Cortex of kidney (tissue), 1 donor: ENCODE measurements at places on chromosomes 5 and 9.

DNA sequence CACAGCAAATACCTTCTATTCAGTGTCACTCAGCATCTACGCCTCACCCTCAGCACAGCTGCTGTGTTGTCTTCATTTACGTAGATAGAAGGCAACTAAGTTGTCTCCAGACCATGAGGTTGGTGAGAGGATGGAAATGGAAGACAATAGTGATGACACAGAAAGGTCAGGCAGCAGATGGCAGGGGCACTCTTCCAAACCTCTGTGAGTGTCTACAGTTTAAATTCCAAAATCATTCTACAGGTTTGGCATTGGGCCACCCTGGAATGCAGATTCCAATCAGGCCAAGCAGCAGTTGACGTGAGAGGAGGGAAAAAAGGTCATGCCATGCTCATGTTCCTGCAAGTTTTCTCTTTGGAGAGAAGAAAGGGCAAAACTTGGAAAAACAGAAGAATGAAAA is 68.7 kb upstream of the ADAMTSL1 start:
- no peak for DNase-seq

- DNase-seq: no peak
These were observed 449.6 kb downstream of the NTRK2 start for GRCh38 chr9:85118990-85119755.

DNA sequence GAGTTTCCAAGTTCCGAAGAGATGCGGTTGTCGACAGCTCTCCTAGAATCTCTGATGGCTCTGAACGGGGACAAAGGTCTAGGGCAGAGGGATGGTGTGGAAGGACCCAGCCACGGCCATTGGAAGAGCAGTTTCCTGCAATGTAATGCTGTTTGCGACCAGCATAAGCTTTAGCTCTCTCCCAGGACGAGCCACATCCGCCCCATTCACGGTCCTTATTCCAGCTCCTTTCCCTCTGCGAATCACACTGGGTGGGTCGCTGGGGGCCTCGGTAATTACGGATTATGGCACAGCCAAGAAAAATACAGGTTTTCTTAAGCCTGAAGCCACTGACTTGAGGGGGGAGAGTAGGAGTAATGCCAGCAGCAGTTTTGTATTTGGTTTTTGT is 22.7 kb downstream of the ANXA2R start:
- DNase-seq: no peak

DNA sequence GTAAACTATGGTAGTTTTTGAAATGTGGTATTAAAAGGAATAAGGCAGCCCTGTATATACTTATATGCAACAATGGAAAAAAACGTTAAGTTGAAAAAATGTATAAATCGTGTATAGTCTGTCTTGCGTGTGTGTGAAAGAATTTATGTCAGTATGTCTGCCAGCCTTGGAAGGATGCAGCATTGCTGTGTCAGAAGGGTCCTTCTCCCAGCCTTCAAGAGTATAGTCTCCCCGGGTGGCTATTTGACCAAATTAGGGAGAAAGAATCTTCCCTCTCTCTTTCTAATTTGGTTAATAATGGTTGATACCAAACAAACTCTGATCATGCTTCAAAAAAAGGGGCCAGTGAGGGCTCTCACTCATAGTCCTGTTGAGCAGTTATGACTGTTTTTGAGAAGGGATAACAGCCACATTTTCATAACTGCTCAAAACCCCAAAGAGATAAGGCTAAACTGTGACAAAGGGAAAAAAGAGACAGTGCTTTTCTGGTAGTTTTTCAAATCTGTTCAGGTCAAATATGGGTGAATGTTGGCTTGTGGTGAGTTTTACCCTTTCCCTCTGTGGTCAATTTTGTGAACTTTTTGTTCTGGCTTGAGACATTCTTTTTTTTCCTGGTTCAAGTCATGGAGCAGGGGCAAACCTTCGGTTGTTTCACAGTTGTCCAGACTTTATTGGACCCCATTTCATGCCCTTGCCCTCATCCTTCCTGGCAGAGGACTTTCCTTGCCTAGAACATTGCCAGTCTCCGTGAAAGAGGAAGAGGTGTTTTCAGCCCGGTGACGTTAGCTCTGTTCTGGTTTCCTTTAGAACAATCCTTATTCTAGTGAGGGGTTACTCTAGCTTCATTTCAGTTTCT is 21.0 kb downstream of the SNX30 start:
- no peak for DNase-seq

GRCh38 chr9:91884696-91885687 is 65.0 kb downstream of the ROR2 start:
- DNase-seq: no peak

DNA sequence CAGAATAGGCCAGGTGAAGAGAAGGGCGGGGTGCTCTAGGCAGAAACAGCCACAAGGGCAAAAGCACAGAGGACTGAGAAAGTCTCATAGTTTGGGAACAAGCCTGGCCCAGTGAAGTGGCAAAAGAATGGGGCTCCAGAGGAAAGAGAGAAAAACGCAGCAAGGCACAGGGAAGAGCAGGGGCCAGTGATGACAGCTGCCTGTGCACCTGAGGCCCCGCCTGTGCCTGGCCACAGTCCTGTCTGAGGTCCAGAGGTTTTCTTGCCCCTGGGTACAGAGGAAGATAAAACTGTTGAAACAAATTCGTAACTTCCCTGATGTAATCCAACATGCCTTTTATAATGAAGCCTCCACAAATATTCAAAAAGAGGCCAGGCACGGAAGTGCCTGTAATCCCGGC is 22.0 kb downstream of the FRRS1L start:
- no peak for DNase-seq

GRCh38 chr9:5917273-5917672 is 26.6 kb downstream of the MLANA start:
- no peak for DNase-seq

DNA sequence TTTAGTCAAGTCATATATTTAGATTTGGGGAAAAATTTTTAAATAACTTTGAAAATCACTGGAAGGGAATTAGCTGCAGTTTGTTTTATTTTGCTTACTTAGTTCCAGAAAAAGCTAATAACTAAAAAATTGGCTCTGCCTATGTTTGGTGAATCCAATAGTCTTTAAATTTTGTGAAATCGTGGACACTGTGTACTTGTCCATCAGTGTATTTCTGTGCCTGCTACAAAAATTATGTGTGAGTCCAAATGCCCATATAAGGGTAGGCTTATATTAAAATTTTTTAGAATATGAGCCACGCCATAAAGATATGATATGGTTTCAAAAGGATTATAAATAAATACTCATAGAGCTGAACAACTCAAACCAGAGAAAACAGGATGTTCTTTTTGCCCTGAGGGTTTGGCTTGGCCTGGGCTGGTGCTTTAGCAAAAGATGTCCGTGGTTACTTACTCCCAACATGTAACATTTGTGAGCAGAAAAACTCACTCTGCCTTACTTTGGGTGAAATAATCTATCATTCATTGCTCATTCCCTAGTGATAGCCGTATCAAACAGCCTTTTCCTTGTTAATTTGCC is 133.2 kb upstream of the PRLR start:
- no peak for DNase-seq

GRCh38 chr9:95974389-95974788 is 98.9 kb downstream of the ERCC6L2 start:
- DNase-seq: no peak

DNA sequence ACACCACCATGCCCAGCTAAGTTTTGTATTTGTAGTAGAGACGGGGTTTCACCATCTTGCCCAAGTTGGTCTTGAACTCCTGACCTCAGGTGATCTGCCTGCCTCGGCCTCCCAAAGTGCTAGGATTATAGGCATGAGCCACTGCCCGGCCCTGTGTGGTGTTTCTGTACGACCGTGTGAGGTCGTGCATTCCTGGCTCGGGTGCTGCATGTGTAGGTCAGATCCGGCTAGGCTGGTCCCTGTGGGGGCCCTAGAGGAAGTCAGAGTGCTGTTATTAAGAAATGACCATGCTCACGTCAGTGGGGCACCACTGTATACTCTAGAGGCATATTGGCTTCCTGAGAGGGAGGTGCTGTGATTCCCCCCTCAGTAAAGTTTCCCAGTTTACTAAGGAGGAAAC is 13.7 kb downstream of the WNK2 start:
- DNase-seq: no peak

- DNase-seq: no peak
These were observed 45.8 kb downstream of the KIAA1958 start for GRCh38 chr9:112532427-112532826.

DNA sequence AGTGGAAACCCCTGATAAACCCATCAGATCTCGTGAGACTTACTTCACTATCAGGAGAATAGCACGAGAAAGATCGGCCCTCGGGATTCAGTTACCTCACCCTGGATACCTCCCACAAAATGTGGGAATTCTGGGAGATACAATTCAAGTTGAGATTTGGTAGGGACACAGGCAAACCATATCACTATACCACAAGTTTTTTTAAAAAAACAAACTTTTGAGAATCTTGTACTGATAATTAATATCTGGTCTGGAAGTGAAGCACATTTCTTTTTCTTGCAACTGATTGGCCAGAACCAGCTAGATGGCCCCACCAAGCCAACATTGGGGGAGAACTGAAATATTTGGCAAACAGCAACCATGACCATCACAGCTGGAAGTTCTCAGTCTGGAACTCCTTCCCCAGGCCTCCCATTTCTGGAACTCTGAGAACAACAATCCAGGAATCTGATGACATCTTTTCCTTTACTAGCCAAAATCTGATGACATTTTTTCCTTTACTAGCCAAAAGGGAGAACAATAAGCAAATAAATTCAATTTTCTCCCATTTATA is 51.8 kb upstream of the CDKN2B start:
- no peak for DNase-seq

GRCh38 chr5:124683917-124684555 is 62.4 kb downstream of the ZNF608 start:
- DNase-seq: no peak

DNA sequence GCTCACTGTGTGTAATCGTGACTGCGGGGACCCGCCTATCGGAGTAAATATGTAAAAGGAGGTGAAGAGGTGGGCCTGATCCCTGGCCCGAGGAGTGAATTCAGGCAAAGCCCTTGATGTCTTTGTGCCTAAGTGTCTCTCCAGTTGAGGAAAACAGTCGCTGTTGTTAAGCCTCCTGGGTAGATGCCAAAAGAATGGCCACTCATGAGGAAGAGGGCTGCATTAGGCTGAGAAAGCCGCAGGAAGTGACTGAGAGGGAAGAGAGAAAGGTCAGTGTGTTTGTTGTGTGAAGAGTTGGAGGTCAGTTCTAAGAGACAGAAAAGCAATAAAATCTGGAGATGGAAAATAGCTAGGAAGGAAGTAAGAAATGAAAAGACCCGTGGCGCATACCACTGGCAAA is 35.8 kb upstream of the PIP5K1B start:
- DNase-seq: no peak

DNA sequence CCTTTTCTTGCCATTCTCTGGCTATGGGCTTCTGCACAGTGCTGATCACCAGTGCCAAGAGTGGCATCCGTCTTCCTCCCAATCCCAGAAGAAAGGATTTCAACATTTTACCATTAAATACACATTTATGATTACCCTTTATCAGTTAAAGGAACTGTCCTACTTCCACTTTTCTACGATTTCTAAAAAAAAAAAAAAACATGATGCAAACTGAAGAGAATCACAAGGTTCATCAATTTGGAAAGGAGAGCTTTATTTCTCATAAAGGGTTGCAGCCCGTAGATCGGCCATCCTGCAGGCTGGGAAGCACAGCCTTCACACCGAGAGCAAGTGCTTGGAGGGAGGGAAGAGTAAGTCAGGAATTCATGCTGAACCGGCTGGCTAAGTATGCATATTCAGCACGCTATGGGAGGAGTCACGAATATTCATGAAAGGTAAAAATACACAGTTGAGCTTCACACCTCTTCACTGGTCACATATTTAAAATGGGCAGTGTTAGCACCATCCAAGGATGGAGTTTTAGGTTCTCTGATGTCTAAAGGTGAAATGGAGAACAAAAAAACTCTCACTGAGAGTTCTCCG is 52.5 kb upstream of the SEMA4D start:
- DNase-seq: no peak

DNA sequence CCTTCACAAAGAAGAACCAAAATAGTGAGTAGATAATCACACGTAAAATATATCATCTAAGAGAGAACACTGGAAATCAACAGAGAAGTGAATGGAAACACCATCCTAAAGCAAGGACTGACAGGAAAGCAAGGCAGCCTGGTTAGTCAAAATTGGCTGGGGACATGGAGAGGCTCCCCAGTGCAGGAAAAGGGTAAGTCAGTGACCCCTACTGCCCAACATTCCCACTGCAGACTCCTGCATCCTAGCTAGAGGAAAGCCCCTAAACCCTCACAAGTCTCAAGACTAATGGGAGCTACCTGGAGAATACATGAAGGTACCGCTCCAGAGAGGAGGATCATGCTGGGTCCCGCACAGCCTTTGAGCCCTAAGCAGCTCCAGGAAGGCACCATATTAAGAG is 60.1 kb downstream of the ZDHHC21 start:
- DNase-seq: no peak

DNA sequence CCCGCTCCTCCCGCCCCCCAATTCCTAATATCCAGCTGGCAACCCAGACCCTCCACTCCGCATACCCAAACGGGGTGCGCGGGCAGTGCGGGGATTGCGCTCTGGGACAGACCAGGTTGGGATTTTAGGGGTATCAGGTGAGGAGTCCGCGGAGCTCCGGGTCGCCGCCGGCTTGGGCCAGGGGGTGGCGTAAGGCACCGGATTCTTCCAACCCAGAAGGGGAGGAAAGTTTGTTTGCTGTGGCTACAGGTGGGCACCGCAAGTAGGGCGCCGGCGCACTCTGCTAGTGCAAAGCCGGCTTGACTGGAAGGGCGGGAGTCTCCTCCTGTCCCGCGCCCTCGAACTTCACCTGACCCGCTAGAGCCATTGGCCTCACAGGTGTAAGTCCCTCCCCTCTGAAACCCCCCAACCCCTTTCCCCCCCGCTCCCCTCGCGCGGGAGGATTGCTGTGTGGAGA is 709 bp downstream of the IQGAP2 start:
- no peak for DNase-seq

DNA sequence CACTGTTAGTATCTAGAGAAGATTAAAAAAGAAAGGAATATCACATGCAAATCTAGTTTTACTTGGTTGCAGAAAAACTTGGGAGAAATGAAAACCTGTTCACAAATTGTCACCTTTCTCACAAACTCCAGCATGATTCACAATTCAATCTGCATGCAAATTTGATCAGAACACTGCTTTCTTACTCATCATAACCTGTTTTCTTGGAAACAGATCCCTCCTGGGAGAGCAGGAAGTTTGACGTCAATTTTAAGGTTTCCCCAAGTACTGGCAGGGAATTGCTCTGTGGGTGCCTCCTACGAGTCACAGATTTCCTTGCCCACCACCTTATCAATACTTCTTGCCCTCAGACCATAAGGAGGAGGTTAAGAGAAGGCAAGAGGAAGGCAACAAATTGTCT is 30.2 kb upstream of the HTR4 start:
- DNase-seq: no peak

DNA sequence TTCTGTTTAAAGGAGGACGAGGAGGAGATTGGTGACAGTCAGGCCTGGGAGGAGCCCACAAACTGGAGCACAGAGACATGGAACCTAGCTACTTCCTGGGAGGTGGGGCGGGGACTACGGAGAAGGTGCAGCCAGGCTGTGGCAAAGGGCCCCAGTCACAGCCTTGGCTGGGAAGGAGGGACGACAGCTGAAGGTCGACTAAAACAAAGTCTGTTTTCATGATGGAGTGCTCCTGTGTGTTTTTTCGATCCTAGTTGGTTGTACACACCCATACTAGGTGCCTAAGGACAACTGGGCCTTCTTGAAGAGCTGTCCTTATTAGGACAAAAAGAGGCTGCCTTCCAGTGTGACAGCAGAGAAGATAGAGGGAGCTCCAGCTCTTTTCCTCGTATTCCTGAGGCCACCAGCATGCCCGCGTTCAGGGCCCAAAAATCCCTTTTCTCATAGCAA is 2.9 kb downstream of the CCDC107 start:
- no peak for DNase-seq
